ENCODE measurements at places on chromosomes 1 and 21.

GRCh38 chr1:184114818-184115398, 63.4 kb downstream of the TSEN15 start:
- DNase-seq, result no peak

DNA sequence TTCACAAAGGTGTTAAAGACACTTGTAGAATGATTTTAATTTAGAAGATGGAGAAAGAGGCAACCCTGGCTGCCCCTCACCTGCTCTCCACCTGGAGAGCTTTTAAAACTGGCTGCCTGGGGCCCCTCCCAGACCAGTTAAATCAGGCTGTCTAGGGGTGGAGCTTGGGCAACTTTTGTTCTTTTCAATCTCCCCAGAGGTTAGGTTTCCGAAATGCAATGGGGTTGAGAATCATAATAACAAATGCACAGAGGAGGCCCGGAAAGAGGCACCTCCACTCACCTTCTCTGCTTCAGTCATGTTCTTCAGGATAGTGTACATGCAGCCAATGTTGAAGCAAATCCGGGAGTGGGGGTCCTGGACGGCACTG, 400 bp downstream of the NCF2 start:
- DNase-seq, result peak; percentile 51

- no peak for DNase-seq
Measured at GRCh38 chr1:226532553-226532952, 16.0 kb upstream of the STUM start.

DNA sequence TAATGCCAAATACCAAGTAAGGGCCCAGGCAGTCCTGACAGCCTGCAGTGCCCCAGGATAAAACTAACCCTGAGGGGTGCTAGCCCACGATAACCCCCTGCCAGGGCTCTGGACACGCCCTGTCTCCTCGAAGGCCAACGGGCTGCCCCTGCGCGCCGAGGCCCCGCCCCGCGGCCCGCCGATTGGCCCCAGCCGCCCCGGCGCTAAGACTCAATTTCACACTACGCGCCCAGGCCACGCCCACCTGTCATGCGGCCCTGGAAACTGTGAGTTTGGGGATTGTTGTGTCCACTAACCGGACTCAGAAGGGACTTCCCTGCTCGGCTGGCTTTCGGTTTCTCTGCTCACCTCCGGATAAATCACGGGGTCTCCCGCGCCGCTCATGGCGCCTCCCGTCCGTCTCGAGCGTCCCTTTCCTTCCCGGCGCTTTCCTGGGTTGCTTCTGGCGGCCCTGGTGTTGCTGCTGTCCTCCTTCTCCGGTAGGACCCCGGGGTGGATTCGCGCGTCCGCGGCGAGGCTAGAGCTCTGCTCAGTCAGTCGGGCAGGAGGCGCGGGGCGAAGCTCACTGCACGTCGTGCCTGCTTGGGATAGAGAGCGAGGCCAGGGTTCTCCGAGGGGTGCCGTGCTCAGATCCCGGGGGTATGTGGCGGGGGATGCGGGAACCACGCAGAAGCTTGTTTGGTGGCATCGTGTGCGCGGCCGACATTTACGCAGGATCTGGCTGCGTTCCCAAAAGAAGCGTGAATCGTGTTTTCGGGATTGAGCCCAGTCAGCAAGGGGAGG, at the start of gene CR1L:
Gene CR1L (plus strand): TSS at position 282 of the 783 bp plus-strand sequence. CDS start 101 bp downstream, at position 383.
- peak; percentile 91 for DNase-seq

All from inflammatory macrophage treated with lipopolysaccharide for 4 hours (primary cell).